ENCODE measurements at places on chromosomes 16 and 17.

DNA sequence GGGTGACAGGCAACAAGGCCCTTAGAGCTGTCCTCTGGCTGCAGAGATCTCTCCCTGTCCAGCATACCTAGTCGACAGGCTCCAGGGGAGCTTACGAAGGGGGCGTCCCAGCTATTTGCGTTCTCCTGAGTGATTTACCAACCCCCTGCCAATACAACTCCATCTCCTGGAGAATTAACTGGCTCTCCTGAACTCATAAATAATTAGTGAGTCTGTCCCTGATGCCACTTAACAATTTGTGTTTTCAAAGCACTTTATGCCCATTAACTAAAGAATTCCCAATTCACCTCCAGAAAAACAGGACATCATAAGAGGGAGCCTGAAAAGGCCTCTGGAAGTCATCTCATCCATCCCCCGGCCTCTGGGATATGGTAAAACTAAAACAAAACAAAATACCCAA lies 26.7 kb downstream of the SDK2 start:
- no peak for DNase-seq

DNA sequence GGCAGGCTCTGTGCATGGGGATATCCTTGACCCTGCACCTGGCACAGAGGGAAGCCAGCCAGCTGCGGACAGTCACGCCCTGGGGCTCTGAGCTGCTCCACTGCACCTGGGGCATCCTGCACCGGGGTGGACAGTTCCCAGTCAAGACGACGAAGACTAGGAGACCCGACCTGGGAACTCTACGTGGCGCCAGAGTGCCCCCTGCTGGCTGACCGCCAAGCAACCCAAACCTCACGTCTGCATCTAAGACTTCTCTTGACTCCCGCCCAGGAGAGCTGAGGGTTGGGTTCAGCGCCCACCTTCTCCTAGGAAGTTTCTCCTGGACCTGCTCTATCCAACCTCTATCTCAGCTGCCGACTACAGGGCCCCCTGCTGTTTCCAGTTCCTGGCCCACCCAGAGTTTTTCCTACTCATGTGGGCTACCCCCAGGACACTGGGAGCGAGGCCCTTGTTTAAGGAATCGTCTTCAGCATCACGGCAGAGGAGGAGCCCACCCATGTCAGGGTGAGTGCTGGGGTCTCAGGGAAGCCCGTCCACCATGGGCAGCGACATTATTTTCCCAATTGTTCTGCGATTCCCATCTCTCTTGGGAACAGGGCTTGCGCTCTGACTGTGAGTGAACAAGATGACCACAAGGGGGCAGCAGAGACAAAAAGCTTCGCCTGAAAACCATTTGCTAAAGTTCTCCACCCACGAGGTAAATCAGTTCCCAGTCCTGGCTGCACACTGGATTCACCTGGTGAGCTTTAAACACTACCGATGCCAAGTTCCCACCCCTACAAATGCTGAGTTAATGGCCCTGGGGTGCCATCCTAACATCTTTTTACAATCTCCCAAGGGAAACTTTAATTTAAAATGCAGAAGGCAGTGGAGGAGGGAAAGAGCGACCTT lies 29.3 kb downstream of the TLE7 start:
- peak; percentile 49 for DNase-seq

GRCh38 chr16:85399583-85400284 lies 213.4 kb upstream of the GSE1 start:
- DNase-seq: no peak

- DNase-seq: no peak
These were observed 12.0 kb downstream of the MMP15 start for GRCh38 chr16:58037365-58038057.

GRCh38 chr16:50263060-50263909 lies 3.1 kb upstream of the ADCY7 start:
- DNase-seq: no peak

- DNase-seq: no peak
These were observed 10.8 kb downstream of the EXOC7 start for GRCh38 chr17:76092526-76093413.

DNA sequence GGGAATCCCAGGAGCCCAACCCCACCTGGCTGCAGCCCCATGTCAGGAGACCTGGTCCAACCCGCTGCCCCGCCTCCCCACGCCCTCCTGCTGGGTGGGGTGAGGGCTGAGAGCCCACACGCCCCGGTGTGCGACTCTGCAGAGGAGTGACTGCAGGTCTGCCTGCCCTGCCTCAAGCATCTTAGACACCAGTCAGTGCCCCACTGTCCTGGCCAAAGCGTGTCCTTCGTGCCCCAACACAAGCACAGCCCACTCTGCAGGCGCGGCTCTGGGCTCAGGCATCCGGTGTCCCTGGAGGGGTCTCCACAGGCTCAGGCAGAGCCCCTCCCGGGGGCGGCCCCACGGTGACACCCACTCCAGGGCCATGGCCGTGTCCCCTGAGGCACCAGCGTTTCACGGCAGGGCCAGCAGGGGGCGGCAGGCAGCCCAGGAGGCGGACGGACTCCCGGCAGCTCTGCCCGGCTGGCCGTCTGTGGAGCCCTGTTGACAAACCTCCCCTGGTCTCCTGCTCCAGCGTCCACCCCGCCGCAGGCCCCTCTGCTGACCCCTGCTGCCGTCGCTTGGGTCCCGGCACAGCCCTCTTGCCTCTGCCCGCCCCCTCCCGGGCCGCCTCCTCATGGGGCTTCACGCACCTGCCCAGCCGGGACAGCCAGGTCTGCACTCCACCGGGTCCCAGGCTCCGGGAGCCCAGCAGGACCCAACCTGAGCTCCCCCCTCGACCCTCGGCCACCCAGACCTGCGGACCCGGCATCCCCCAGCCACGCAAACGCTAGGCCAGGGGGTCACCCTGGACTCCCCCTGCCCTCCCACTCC lies 8.6 kb upstream of the UBE2I start:
- DNase-seq: no peak

DNA sequence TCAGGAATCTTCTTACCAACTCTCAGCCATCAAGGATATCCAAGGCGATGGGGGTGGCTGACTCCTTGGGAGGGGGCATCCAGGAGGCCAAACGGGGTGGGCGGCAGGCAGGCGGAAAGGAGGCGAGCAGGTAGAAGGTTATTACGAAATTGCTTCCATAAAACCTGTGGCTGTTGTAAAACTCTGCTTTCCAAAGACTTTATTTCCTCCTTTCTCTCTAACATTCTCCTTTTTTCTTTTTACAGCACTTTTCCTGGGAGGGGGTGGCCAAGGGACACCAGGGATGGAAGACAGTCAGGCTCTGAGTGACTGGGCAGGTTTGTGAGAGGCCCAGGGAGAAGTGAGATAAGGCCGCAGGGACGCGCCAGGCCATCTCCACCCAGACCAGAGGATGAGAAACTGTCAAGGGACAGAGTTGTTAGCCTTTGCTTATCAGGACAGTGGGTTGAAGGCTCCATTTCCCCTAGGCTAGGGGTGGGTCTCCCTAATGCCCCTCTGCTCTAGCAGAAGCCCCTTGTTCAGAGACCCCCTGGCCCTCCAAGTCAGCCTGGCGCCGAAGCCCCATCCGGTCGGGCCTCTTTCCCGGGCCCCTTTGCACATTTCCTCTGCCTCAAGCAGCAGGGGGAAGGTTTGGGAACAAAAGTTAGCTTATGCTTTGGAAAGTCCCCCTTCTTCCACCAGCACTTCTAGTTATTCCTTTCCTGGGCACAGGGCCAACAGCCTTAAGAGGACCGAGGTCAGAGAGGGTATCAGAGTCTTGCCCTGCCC lies 5.0 kb upstream of the HOXB9 start:
- no peak for DNase-seq

DNA sequence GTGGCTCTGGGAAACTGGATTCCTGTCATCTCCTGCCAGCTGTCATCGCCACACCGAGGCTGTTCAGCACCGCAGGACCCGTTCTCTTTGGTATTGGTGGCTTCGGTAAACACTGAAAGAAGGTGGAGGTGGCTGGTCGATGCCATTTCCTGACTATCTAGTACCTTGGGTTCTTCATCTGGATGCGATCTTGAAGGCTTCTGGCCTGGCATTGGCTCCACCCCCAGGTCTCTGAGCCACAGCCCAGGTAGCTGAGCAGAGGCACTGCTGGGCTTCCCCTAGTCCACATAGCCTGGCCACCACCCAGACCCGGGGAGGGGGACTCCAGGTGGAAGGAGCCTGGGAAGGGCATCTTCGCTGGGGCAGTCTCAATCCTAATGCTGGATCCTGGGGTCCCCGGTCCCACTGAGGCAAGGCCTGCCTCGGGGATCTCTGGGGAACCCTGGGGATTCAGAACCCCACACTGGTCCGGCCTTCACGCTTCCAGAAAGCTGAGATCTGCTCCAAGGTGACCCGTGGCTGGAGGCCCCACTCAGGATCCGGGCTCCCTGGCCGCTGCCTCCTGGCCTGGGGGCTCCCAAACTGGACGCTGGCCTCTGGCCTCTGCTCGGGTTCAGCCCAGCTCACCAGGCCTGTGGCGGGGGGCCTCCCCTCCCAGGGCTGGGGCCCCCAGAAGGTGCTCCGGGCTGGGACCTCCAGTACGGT lies 1.8 kb downstream of the C16orf54 start:
- DNase-seq: no peak

DNA sequence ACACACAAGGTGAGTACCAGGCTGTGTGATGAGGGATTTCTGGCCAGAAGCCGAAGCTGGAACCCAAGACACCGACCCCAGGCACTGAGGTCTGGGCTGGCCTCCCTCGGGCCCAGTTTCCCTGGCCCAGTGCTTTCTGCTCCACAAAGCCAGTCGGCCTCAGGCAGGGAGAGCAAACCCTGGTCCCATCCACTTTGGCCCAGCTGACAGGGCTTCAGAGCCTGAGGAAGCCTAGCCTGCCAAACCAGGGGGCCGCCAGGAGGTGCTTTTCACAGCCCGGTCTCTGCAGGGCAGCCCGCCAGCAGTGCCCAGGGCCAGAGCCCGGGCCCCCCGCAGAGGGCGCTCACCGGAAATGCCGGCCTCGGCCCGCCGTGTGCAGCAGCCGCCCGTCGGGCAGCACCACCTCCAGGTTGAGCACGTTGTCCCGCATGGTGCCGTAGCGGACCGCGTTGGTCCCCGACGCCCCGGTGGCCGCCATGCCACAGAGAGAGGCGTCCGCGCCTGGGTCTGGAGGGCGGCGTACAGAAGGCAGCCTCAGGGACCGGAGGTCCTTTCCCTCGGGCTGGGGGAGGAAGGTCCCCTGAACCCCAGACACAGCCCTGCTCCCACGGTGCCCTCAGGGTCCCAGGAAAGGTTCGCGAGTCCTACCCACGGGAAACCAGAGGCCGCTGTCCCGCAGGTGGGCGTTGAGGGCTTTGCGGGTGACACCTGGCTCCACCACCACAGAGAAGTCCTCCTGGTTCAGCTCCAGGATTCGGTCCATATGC lies 2.2 kb downstream of the LDHD start:
- DNase-seq: no peak

DNA sequence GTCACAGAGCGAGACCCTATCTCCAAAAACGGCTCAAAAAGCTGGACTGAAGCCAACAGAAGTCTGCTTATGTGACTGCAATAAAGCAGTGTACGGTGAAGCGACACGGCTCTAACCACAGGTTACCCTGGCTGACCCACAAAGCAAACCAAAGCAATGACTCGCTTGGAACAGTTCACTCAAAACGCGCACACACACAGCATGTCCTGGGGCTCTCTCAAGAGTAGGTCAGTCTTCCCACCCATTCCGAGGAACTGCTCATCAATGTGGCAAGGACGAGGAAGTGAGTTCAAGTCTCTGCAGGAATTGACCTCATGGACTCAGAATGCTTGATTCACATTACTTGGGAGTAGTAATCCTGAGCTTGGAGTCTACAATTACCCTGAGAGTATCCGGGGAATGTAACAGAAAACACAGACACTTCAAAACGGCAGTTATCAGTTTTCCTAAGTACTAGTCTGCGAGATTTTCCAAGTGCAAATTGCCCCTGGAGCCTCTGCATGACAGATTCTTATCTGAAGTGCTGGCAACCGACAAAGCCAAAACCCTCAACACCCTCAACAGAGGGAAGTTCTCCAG lies 25.4 kb downstream of the PELP1 start:
- DNase-seq: no peak

- no peak for DNase-seq
These were observed 168.1 kb upstream of the RBL2 start for GRCh38 chr16:53266156-53266555.

- no peak for DNase-seq
These were observed 26.4 kb upstream of the CLEC18A start for GRCh38 chr16:69924777-69925191.

DNA sequence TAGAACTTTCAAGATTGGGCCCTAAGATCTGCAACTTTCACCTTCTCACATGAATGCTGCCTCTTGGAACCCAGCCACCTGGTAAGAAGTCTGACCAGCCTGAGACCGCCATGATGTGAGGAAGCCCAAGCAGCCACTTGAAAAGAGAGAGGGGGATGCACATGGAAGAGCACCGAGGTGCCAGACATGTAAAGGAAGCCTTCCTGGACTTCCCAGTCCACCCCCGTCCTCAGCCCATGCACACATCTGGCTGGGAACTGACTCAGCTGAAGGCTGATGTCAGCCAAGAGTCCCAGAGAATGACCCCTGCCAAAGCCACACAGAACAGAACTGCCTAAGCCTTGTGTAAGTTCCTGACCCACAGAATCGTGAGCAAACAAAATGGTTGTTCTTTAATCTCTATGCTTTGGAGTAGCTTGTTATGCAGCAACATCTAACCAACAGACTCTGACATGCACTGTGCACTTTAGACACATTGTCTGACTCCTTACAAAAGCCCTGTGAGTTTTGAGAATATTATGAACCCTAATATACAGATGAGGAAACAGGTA lies 86.7 kb downstream of the RMI2 start:
- DNase-seq: no peak
